Hematopoietic multipotent progenitor cell treated with erythropoietin and hydrocortisone succinate and interleukin-3 and kit ligand, for 15 days (in vitro differentiated cells): ENCODE measurements at places on chromosomes 4 and X.
A peak's percentile ranks its signal among the peaks of the same experiment; 100 is the strongest.

DNA sequence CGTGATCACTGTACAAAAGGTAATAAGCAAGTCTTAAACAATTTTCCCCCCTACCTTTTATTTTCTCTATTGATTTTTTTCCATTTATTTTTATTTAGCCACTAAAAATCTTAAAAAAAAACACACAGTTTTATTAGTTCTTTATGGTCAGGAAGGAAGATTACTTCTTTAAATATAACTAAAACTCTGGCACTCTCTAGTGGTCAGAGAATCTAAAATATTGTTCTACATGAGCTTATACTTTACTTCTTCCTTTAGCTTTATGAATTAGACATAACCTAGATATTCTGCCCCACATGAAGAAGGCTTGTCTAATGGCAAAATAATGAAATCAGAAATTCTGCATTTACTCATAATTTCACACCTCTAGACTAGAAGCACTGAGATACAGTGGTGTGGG is 135.2 kb downstream of the PDE5A start:
- DNase-seq: peak; percentile 4

GRCh38 chrX:153641627-153642026 is 5.4 kb upstream of the DUSP9 start:
- no peak for DNase-seq

DNA sequence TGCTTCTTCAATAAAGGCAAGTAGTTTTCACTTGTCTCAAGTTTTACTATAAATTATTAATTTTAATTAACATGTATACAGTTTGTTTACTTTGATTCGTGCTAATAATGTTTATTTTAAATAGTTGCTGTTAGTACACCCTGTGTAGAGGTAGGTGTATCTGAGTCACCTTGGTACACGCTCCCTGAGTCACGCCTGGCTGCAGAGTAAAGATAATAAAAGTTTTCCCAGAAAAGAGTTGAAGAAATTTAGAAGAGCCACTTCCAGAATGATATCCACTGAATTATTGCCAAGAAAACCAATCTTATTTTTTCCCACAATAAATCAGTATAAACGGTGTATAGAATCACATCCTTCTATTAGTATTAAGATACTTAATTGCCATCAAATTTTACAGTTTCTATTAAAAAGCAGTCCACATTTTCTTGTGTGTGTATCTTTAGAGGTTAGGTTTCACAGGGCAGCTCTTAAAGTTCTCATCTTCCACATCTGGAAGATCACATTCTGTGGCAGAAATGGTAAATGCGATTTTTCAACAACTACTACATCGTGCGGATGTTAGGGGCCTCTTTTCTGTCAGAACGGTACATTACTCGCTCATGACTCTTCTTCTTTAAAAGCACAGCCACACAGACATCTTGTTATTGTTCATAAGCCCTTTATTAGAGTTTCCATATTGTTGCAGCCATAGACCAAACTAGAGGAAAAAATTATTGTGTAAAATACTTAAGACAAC is 55.4 kb downstream of the HADH start:
- DNase-seq: no peak

DNA sequence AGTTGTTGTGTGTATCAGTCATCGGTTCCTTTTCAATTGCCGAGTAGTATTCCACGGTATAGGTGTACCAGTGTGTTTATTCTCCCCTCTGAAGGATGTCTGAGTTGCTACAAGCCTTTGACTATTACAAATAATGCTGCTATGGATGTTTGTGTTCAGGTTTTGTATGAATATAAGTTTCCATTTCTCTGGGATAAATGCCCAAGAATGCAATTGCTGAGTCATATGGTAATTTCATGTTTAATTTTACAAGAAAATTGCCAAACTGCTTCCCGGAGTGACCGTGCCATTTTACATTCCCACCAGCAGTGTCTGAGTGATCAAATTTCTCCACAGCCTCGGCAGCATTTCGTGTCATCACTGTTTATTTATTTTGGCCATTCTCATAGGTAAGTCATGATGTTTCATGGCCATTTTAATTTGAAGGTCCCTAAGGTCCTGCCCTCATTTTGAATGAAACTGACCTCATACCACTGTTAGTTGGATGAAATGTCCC is 73.9 kb downstream of the IRF2 start:
- DNase-seq: no peak

DNA sequence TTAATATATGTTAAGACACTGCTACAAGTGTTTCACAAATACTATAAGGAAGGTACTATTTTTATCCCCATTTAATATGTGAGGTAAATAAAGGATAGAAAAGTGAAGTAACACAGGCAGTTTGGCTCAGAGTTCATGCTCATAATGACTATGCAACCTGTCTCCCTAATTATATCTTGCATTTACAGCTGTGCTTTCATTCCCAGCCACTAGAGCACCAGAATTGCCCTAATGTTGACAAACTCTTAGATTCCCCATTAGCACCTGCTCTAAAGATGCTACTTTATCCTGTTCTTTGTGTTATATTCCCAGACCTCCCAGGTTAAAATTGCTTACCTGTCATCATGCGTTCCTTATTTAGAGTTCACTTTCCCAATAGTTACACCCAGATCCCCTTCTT is 833.6 kb downstream of the CCSER1 start:
- no peak for DNase-seq

- DNase-seq: no peak
Observed at GRCh38 chr4:48149827-48150370, 15.8 kb upstream of the TXK start.

DNA sequence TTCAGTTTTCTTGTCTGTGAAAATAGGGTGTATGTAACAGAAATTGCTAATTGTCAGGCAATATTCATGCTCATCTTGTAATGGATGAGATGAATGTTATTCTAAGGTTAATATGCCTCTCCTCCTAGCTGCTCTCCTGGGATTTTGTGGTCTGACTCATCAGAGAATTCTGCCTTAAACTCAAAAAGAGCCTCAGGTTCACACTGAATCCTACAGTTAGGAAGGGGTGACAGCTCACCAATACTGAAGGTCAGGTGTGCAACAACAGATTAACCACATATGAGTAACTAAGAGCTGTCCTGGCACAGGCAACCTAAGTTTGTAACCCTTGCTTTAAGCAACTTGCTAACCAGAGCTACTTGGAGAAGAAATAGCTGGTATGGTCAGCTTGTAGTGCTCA is 197.7 kb downstream of the SPATA18 start:
- no peak for DNase-seq

GRCh38 chr4:44535981-44536380 is 87.4 kb upstream of the KCTD8 start:
- DNase-seq: no peak

DNA sequence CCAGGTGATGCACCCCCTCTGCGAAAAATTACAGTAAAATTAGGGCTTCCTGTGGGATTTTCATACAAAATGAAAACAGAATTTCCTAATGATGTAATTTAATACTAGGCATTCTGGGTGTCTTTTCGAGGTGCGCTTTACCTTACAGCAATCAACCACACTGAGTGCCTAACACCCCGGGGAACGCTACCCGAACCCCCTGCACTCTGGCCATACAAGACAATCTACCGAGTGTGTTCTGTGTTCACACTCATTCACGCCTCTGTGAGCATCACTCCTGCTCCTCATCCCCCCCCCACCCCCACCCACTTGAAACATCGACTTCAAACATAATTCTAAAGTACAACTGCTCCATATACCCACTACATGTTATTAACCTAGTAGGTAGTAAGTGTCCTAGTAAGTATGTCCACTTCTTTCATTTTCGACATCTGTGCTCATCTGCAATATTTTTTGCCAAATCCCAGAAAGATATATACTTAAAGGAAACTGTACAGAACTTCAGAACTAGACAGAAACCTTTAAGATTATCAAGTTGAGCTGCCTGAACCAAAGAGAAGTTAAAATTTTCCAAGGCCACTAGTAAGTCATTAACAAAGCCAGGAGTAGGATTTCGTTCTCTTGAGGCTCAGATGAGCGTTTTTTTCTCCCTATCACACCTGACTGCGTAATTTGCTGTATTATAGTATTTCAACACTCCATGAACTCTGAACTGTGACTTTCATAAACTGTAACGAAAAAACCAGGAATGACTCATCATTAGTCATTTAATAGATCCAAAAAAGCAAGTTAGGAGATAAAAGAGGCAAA is 80.0 kb downstream of the FAT1 start:
- no peak for DNase-seq

- no peak for DNase-seq
Observed at GRCh38 chr4:114601304-114602052, 2.9 kb downstream of the UGT8 start.

GRCh38 chrX:14618177-14618965 is 89.0 kb downstream of the GLRA2 start:
- no peak for DNase-seq

- DNase-seq: peak; percentile 83
Observed at GRCh38 chr4:6892190-6892908, 17.3 kb upstream of the TBC1D14 start.

DNA sequence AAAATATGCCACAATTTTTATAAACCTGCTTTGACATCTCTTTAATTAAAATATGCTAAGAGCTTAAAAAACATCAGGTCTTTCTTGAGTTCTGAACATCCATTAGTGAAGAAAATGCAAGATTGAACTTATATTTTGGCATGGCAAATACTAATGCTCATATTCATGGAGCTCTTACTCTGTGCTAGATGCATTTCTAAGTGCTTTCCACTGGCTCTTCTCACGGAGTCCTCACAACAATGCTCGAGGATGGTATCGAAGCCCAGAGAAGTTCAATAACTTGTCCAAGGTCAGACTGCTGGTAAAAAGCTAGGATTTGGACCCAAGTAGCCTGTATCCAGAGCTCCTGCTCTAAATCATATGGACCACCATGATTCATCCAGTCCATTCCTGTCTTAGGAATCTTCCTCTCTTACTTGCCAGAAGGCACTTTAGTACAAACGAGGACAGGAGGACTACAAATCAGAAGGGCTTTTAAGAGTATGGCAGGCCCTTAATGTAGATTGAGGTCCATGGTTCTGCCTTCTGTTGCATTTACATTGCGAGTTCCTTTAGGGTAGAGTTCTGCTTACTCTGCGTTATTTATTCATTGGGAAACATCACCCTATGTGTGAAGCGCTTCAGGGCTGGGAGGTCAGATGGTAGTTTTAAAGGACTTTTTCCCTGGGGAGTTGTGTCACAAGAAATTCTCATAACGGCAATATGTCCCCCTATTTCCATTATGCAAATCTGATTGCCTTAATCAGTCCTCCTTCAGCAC is 199.2 kb downstream of the RASL11B start:
- no peak for DNase-seq

- DNase-seq: no peak
Observed at GRCh38 chr4:33255094-33255493, 2534.9 kb downstream of the PCDH7 start.

GRCh38 chr4:98606894-98607293 is 51.5 kb downstream of the TSPAN5 start:
- no peak for DNase-seq

GRCh38 chrX:95055991-95056390 is 1382.0 kb downstream of the FAM133A start:
- no peak for DNase-seq

DNA sequence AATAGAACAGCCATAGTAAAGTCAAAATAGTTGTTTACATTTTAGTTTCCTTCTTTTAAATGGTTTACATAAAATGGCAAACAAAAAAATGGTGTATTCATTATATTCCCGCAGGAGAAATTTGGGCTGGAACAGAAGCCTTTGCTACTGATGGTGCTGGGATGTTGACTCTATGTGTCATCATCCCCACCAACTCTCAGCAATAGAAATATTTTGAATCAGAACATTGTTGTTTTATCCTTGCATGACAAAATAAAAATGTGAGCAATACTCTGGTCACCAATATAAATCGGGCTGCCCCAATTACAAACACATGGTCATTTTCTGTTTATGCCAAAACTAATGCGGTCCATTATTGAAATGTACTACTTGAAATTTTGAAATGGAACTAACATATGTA is 1131.6 kb upstream of the PCDH7 start:
- no peak for DNase-seq

- DNase-seq: no peak
Observed at GRCh38 chrX:119359618-119360382, 39.3 kb upstream of the SLC25A43 start.

GRCh38 chr4:146577111-146577510 is 55.4 kb upstream of the SLC10A7 start:
- no peak for DNase-seq

- DNase-seq: no peak
Observed at GRCh38 chrX:452598-452997, 65.9 kb upstream of the PPP2R3B start.

DNA sequence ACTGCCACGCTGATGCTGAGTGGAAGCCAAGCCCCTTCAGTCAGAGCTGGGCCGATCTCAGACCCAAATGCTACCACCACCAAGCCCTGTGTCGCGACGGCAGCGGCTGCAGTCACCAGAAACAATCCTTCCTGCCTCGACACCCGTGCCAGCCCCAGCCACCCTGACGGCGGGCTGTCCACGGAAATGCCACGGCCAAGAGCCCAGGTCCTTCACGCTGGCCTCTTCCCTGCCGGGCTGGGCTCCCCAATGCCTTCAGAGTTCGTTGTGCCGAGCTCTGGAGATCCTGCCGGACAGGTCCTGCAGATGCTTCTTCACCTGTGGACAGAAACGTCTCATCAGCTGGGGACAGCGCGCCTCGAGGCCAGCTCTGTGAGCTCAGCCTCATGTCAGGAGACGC is 19.5 kb downstream of the LRPAP1 start:
- no peak for DNase-seq

DNA sequence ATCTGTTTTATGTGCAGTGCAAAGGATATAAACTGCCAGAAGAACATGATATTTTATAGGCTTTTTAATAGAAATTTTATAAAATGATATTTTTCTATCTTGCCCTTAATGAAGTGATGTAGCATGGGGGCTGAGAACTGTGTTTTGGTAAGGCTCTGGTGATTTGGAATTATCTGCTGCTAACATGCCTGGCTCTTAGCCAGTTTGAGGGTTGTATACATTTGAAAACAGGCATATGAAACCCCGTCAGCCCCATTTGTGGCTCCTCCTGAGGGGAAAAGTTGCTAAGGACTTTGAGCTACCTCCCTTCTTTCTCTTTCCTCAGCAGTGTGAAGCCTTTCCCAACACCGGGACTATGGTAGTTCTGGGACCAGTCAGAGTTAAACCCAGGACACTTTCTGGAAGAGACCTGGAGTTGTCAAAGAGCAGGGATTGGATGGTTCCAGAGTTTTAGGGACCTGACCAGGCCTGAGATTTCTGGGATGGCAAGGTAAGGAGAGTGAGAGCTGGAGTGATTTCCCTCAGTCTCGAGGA is 4.7 kb downstream of the SFRP2 start:
- DNase-seq: peak; percentile 75

DNA sequence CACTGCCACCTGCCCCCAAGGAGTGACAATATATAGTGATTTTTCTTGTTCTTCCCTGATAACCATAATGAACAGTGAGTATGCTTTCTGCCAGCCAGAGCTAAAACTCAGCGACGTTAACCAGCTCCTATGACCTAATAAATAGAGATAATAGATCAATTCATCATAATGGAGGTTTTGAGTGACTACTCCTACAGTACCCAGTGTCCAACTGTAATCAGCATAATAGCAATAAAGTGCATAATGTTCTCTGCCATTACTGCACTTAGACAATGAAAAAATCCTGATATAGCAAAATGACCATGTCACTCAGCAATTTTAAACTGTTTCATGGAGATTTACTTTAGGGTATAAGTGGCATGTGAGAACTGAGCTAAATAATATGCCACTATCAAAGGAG is 20.7 kb upstream of the TXLNG start:
- no peak for DNase-seq
